T-helper 17 cell (primary cell): ENCODE measurements at places on chromosomes 2 and 18.

GRCh38 chr2:98118161-98118560 lies 31.2 kb downstream of the VWA3B start:
- no peak overlapping the region for H3K4me3 ChIP-seq
- H3K27ac ChIP-seq = no peak overlapping the region
- H3K4me1 ChIP-seq = peaks cover under 1% of the 10 kb centered on the region
- peaks cover 4% of the 10 kb centered on the region for H3K36me3 ChIP-seq

GRCh38 chr2:61647044-61647443 lies 108.9 kb upstream of the XPO1 start:
- no peak for DNase-seq
- H3K4me1 ChIP-seq = no peaks in the 10 kb centered on the region
- H3K27me3 ChIP-seq = no peaks in the 10 kb centered on the region
- H3K27ac ChIP-seq = no peak overlapping the region
- H3K4me3 ChIP-seq = no peak overlapping the region

DNA sequence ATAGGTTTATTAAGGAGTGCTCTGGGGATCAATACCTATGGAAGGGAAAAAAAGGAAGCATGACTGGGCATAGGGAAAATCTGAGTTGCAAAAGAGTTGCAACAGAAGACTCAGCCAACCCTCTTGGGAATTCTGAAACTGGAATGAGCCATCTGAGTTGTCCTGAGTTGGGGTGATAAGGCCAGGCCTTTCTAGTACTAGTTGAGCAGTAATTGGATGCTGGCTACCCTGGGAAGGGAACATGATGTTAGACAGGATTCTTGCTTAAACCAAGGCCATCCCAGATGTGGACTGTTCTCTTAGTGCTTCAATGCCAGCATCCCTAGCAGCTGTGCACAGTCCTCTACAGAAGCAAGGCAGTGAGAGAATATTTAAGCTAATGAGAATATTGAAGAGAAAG lies 348.8 kb upstream of the GULP1 start:
- H3K36me3 ChIP-seq = no peaks in the 10 kb centered on the region
- H3K27ac ChIP-seq = no peak overlapping the region
- no peak overlapping the region for H3K4me3 ChIP-seq
- DNase-seq = no peak
- no peaks in the 10 kb centered on the region for H3K4me1 ChIP-seq

- H3K36me3 ChIP-seq = no peaks in the 10 kb centered on the region
- DNase-seq = no peak
- H3K27ac ChIP-seq = no peak overlapping the region
- no peak overlapping the region for H3K4me3 ChIP-seq
Measured at GRCh38 chr2:84194949-84195644, 264.0 kb downstream of the SUCLG1 start.

DNA sequence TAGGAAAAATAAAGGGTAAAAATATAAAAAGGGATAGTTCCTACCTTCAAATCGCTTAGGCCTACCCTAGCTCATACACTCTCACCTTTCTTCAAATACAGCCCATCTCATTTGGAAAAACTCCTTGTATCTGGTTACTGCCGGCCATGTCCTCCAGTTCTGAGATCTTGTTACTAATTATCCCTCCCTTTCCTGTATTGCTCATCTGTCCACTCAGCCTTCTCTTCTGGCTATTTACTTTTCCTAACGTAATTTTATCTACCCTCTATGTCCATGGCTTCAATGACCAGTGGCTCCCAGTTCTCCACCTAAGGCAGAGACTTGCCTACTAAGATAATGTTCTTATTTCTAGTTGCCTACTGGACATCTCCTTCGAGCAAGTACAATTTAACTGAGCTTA lies 342.9 kb upstream of the ACVR2A start:
- no peaks in the 10 kb centered on the region for H3K27me3 ChIP-seq
- H3K4me3 ChIP-seq = no peak overlapping the region
- DNase-seq = no peak
- no peak overlapping the region for H3K27ac ChIP-seq
- H3K36me3 ChIP-seq = no peaks in the 10 kb centered on the region

GRCh38 chr18:13615432-13615861 lies 110.9 kb downstream of the FAM210A start:
- peak overlapping the region; percentile 94 for H3K4me3 ChIP-seq
- no peaks in the 10 kb centered on the region for H3K36me3 ChIP-seq
- no peaks in the 10 kb centered on the region for H3K27me3 ChIP-seq
- peak overlapping the region; percentile 99 for H3K27ac ChIP-seq
- DNase-seq = no peak

DNA sequence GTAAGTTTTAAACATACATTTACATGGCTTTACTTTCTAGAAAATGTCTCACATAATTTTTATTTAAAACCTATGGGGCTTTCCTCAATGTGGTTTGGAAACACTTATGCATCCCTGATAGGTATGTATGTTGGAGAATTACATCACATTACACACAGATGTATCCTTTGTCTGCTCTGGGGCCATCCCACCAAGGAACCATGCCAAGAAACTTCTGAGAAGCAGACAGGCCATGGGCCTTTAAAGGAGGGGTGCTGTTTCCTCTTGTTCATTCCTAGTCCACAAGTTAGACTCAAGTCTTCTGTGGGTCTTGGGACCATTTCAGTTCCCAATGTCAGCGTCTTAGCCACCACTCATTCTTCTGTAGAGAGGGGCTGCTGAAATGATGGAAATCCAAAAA lies 162.0 kb upstream of the SETBP1 start:
- H3K27ac ChIP-seq = no peak overlapping the region
- H3K4me1 ChIP-seq = no peaks in the 10 kb centered on the region
- no peak for DNase-seq
- no peaks in the 10 kb centered on the region for H3K36me3 ChIP-seq
- H3K4me3 ChIP-seq = no peak overlapping the region

GRCh38 chr2:213863541-213863940 lies 547.3 kb upstream of the VWC2L start:
- no peak for DNase-seq
- no peaks in the 10 kb centered on the region for H3K36me3 ChIP-seq
- no peak overlapping the region for H3K27ac ChIP-seq
- H3K27me3 ChIP-seq = no peaks in the 10 kb centered on the region

DNA sequence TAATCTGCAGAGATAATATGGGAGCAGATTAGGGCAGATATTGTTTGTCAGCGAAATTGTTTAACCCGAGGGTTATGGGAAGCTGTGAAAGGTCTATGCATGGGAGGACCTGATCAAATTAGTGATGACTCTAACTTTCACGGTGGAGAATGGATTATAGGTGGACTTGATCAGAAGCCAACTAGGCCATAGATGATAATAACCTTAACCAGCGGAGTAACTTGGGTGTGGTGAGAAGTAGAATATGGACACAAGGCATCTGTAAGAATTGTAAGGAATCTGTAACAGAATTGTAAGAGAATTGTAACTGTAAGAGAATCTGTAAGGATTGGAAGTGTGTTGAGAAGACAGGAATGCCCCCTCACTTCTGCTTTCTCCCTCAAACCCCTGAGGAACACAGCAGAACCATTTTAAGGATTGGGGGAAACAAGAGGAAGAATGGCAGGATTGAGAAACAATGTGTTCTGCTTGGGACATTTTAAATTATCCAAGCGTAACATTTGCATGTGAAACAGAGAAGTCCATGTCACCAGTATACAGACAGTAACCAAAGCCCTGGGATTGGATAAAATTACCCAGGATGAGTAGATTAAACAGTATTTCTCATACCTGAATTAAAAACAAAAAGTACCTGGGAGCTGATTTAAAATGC lies 14.9 kb upstream of the SLC39A10 start:
- H3K4me1 ChIP-seq = peaks cover 15% of the 10 kb centered on the region
- no peak overlapping the region for H3K27ac ChIP-seq
- DNase-seq = no peak
- H3K36me3 ChIP-seq = no peaks in the 10 kb centered on the region
- H3K4me3 ChIP-seq = no peak overlapping the region

DNA sequence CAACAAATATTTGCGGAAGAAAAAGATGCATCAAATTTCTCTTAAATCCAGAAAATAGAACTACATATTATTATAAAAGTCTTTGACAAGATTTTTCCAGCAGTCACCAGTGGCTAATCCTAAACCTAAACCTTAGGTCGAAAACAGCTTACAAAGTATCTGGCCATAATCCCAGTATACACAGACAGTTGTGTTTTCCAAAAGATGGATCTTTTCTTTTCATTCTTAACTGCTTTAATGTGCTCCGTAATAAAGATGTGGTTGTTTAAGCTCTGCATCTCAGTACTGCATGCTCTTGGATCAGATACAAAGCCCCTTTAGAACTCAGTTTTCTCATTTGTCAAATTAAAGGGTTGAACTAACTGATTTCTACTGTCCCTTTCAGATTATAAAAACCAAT lies 247.8 kb downstream of the TXNL1 start:
- no peak for DNase-seq
- H3K36me3 ChIP-seq = no peaks in the 10 kb centered on the region
- no peak overlapping the region for H3K27ac ChIP-seq
- no peak overlapping the region for H3K4me3 ChIP-seq

DNA sequence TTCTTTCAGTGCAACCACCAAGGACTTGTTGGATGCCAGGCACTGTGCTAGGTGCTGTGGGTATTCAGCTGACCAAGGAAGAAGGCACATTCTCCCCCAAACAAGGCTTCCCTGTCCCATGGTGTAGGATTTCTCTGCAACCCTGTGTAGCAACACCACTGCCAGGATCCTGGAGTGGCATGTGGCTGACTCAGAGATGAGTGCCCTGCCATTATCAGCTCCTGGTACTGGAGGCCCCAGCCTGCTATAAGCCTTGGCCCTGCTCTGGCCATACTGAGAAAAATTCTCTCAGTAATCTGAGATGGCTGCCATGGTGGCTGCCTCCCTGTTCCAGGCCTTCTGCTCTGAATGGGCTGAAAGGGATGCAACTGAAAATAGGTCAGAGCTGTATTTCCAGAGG lies 4.3 kb downstream of the SMYD5 start:
- H3K4me3 ChIP-seq = no peak overlapping the region
- peaks cover 23% of the 10 kb centered on the region for H3K4me1 ChIP-seq
- no peaks in the 10 kb centered on the region for H3K36me3 ChIP-seq
- no peaks in the 10 kb centered on the region for H3K27me3 ChIP-seq

GRCh38 chr2:154403242-154403790 lies 295.2 kb upstream of the KCNJ3 start:
- DNase-seq = no peak
- no peaks in the 10 kb centered on the region for H3K27me3 ChIP-seq
- H3K27ac ChIP-seq = no peak overlapping the region
- no peak overlapping the region for H3K4me3 ChIP-seq
- H3K4me1 ChIP-seq = no peaks in the 10 kb centered on the region

DNA sequence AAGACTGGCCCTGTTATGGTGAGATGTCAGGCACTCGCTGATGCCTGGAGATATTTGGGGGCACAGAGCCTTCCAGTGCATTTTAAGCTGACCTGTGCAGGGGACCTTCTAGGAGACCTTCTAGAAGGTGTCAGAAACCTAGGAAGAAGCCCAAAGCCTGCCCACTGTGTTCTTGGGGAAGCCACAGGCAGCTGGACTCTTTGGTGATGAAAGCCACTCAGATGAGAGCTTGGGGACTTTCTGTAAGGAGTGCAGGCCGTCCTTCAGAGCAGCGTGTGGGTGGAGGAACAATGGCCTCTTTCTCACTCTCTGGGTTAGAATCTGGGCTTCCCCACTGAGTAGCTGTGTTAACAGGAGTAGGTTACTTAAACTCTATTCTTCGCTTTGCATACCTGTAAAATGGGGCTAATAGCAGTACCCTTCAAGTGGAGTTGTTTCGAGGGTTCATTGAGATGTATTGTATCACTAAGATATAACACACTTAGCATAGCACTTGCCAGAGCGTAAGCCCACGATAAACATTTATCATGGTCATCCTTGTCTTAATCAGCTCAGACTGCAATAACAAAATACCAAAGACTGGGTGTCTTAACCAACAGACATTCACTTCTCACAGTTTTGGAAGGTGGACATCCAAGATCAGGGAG lies 322.3 kb upstream of the EPAS1 start:
- H3K4me1 ChIP-seq = peaks cover 2% of the 10 kb centered on the region
- no peak overlapping the region for H3K27ac ChIP-seq
- H3K36me3 ChIP-seq = no peaks in the 10 kb centered on the region
- H3K4me3 ChIP-seq = no peak overlapping the region
- no peaks in the 10 kb centered on the region for H3K27me3 ChIP-seq

DNA sequence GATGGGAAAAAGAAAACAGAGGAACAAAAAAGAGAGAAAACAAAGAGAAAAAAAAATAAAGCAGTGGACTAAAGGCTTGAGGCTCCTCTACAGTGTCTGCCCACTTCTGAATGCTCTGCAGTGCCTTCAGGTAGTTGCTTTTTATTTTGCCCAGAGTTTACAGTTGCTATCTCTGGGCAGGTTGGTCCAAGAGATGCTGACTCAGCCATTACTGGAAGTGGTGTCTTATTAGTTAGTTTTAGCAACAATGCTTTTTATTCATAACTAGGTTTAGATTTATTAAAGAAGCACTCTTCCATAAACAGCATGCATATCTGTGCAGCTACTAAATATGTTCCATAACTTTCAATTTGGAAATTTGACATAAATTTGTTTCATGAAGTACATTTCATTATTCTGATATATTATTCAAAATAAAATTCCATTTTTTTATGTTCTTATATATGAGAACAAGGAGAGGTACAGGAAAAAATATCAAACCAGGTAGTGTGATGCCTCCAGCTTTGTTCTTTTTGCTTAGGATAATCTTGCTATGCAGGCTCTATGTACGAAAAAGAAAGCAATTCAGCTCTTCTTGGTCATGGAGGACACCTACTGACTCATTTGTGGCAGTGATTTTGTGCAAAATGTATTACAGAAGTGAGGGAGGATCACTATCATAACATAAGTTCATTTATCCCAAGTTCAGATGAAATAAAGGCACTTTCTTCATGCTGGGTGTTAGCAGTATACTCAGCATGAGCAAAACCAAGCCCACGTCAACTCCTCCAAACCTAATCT lies 69.5 kb downstream of the RPIA start:
- no peak for DNase-seq
- H3K36me3 ChIP-seq = peaks cover 8% of the 10 kb centered on the region
- no peak overlapping the region for H3K4me3 ChIP-seq

DNA sequence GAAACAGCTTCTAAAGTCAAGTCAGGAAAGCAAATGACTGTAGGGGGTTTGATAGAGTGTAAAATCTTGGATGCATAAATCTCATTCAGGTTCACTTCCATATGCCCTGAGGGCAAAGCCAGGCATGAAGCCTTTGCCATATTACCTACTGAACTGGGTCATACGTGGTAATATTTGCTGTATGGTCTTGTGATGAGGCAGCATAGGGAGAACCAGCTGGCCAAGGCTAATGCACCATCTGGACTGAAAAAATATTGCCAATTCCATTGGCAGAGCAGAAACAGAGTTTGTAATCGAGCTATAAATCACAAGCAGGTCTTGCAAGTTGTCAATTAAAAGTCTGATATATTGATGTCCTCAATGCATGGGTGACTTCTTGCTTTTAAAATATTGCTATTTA lies 243.8 kb downstream of the ERBB4 start:
- H3K27me3 ChIP-seq = no peaks in the 10 kb centered on the region
- H3K27ac ChIP-seq = no peak overlapping the region
- DNase-seq = no peak
- no peaks in the 10 kb centered on the region for H3K4me1 ChIP-seq

- H3K4me3 ChIP-seq = no peak overlapping the region
- H3K4me1 ChIP-seq = no peaks in the 10 kb centered on the region
- DNase-seq = no peak
Measured at GRCh38 chr2:109120166-109120565, 8.8 kb upstream of the SH3RF3 start.
